ENCODE measurements at places on chromosomes 4 and X.
A peak's percentile ranks its signal among the peaks of the same experiment; 100 is the strongest.

GRCh38 chr4:88320224-88320779 is 35.9 kb upstream of the PPM1K start:
- DNase-seq, result peak; percentile 38

GRCh38 chrX:136574548-136574947 is 42.5 kb downstream of the VGLL1 start:
- DNase-seq, result no peak

DNA sequence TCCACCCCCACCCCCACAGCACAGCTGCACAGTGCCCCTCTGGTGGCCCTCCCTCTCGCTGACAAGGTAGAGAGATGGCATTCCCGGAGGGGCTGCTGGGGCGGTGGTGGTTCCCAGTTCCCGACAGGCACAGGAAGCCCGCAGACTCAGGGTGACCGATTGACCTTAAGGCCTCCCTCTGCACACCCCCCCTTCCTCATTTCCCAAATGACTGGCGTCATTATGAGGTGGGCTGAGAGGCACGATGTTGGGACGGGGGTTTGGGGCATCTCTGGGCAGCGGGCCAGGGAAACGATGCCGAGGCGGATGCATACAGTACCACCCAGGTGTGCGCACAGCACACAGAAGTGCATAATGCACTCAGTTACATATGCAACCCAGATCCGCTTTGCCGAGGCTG is 3.5 kb upstream of the TIMP1 start:
- DNase-seq, result no peak

GRCh38 chr4:76765473-76766183 is 132.3 kb downstream of the SOWAHB start:
- DNase-seq, result no peak

DNA sequence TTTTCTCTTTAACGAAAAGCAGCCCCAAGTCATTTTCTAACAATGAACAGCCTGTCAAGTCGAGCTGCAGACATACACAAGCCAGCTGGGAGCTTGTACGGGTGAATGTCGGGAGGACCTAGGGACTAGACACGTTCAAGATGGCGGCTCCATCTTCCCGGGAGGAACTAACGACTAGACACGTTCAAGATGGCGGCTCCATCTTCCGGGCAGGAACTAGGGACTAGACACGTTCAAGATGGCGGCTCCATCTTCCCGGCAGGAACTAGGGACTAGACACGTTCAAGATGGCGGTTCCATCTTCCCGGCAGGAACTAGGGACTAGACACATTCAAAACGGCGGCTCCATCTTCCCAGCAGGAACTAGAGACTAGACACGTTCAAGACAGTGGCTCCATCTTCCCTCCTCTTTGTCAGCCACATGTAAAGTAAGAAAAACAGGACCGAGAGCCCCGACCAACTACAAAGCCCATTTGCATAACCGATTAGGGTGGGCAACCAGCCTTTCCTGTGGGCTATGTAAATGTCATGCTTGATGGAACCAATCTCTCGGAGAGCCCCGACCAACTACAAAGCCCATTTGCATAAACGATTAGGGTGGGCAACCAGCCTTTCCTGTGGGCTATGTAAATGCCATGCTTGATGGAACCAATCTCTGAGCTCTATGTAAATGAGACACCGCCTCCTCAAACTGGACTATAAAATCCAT is 175.5 kb downstream of the DHRSX start:
- no peak for DNase-seq

DNA sequence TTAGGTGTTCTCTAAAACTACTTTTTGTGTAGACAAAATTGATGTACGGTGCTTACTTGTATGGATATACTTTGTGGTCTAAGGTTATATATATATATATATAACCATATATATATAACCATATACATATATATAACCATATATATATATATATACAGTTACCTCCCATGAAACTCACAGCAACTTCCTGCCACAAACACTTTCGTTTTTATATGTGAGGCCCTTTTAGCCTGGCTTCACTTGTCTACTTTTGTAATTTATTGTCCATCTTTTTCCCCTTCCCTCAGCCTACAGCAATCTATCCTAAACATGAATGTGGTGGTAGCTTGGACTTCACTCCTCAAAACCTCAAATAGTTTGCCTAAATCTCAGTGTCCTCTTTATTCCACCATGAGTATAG is 72.8 kb upstream of the NPFFR2 start:
- DNase-seq, result no peak

GRCh38 chr4:75733369-75733768 is 9.0 kb downstream of the USO1 start:
- DNase-seq, result no peak

GRCh38 chr4:80004319-80004718 is 68.7 kb downstream of the ANTXR2 start:
- no peak for DNase-seq

GRCh38 chr4:8319731-8320385 is 50.3 kb downstream of the HTRA3 start:
- DNase-seq, result no peak

- DNase-seq, result no peak
Measured at GRCh38 chrX:42028109-42028508, 104.8 kb upstream of the CASK start.

DNA sequence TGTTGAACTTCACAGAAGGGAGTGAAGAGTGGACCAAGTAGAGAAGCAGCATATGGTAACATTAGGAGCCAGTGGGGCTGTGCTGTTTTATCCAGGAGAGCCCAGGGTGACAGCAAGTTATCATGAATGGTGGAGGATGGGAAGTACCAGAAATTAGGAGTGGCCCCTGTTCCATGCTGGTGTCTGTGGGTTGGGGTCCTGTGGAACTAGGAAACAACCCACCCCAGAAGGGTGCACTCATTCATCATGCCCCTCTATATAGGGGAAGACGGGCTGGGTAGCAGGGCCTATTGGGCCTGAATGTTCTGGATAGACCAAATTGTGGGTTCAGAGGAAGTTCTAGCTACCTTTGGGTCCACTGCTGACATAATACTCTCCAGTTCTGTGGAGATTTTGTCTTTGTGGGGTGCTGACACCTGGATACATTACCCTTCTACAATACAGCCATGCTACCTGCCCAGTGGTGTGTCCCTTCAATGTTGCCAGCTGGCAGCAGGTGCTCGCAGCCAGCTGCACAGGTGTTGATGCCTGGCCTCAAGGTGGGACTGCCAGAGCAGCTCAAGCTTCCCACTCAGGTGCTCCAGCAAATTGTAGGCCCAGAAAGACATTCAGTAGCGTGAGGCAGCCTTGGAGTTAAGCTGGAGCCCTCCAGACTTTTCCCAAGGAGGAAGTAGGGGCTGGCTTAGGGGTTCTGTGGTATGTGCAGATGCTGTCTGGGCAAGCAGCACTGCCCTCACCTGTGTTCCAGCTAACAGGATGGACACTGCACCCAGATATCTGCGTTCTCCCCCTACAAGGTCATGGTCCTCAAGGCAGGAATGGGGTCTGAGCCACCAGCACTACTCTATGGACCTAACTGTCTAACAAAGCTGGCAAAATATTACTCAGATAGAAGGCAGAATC is 106.5 kb downstream of the NHSL2 start:
- DNase-seq, result no peak

- DNase-seq, result no peak
Measured at GRCh38 chrX:32195611-32196010, 1015.7 kb downstream of the DMD start.

DNA sequence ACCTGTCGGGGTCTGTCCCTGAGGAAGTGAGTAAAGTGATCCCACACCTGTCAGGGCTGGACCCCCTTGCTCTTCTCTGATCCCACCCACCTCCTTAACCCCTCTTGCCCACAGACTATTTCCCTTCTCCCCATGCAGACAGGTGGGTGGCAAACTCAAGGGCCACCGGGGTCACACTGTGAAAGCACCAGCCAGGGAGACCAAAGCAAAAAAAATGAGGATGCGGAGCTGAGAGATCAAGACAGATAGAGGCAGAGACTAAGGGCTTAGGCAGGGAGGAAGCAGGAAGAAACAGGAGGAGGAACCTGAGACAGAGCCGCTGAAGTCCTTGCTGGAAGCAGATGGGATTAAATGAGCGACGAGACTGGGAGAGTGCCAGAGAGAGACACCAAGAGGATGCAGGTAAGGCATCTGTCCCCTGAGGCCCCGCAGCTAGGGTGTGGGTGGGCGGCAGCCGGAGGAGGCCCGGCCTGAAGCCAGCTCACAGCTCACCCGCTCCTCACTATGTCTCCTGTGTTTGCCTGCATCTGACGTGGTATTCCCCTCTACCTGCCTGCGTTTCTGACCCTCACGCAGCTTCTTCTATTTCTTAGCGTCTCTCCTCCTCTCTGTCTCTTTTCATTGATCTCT is 7.2 kb downstream of the TIMM17B start:
- no peak for DNase-seq

DNA sequence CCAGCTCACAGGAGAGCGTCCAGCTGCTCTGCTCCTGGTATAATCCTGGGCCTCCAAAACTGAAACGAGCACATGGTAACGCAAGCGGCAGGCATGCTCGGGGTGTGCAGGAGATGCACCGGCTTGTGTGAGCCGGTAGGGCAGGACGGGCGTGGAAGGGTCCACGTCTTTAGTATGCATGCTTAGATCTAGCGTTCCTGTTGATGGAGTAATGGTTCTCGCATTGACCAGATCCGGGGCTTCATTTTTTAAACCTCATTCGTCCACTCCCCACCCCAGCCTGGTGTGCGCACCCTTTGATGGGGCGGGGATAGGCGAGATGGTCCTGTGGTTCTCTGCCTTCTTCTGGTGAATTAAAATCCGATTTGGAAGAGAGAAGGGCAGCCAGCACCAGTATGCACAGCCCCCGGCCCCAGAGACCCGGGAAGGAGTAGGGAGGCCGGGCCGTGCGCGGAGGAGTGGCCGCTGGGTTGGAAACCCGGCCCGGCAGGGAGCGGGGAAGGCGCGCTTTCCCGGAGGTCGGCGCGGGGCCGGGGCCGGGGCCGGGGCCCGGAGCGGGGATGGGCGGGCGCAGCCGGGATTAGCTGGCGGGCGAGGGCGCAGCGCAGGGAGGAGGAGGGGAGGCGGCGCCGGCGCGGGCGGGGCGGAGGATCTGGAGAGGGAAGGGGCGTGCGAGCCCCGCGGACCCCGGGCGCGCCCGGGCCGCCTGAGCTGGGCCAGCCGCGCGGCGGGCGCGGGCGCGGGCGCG is 39.9 kb downstream of the FAM149A start:
- DNase-seq, result no peak

- DNase-seq, result no peak
Measured at GRCh38 chr4:8238036-8238511, 31.5 kb upstream of the HTRA3 start.

DNA sequence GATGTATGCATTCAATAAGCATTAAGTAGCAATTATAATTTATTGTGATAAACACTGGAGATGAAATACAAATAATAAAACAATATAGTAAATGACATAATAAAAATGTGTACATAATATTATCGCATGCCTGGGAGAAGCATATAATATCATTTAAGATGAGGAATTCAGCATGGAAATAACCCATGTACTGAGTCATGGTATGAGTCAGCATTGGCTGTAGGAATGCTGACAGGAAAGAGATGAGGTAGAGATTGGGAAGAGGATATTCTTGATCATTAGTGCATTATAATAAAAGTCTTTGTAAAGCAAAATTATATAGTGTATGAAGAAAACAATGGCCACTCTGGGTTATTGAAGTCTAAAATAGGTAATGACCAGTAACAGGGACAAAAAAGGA is 82.8 kb downstream of the MAGEB10 start:
- no peak for DNase-seq

DNA sequence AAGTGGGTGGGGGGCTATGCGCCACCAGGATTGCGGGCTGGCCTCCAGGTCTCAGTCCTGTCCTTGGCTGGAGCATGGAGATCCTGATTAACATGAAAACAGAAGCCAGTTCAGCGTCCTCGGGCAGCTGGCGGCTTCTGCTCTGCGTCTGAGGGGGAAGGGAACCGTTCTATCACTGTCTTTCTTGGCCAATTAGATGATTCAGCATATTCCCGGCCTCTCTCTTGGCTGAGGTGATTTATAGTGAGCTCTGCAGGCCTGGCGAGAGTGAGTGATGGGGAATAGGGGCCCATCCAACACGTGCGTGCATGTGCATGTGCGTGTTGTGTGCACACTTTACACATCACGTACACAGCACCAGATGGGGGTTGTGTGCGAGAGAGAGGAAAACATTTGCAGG is 145.8 kb upstream of the ATP6AP2 start:
- no peak for DNase-seq

DNA sequence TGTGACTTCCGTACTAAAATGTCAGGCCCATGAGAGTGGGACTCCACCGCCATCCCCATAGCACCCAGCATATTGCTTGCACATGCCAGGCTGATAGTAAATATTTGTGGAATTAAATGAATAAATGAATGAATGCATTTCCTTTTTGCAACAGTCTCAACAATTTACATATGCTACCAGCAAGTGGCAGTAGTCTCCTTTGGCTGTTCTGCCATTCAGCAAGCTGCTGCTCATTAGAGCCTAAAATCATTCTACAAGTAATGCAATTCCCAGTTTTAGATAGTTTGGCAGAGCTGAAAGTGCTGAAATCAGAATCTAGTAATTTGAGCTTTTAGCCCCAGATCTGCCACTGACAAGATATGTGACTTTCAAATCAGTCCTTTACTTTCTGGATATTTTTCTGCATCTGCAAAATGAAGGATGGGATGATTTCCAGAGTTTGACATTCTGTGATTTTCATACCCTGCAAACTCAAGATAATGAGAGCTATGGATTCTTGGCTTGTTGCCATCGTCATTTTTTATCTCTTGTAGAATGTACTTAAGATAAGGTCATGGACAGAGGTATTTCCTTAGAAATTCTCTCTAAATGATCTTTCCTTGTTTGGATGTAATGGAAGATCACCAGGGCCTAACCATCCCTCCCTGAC is 35.7 kb upstream of the INTS6L start:
- peak; percentile 23 for DNase-seq

DNA sequence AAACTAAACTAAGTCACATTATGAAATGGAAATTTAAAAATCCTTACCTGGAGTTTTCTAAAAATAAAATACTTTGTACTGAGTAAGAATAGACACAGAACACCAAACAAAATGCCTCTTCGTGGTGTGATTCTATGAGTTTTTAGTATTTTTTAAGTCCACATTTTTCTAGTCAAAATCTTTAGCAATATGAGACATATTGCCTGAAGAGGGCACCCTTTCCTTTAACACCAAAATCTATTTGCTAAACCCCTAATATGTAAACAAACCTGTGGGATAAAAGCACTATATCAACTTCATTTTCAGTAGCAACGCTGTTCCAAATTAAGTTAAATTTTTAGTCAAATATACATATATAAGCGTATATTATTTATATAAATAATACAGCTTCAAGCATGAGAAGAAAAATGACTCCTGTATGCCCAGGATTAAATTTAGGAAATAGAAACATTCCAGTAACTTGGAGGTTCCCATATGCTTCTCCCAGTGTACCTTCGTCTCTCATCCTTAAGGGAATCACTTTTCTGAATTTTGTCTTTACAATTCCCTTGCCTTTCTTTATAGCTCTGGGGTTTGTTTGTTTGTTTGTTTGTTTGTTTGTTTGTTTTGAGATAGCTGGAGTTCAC is 23.0 kb upstream of the PGM2 start:
- no peak for DNase-seq

DNA sequence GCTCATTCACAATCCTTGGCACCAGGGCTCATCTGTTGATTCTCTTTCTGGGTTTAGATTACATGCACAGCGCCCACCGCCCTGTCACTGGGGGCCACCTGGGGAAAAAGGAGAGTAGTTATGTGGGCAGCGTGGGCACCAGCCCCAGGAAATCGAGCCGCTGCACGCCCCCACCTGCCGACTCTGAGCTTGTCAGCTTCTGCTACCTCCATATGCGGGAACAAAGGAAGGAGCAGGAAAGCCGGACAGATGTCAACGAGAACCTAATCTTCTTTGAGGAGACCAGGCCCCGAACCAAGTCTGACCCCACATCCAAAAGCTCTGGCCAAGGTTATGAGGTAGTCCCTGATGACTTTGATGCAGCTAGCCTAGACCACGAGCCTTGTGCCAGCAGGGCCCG is 31.0 kb upstream of the PRPS1 start:
- no peak for DNase-seq

- DNase-seq, result no peak
Measured at GRCh38 chrX:9166584-9166944, 132.6 kb upstream of the FAM9B start.

Measured in naive thymus-derived CD4-positive, alpha-beta T cell (primary cell).